Left colon (tissue), 2 donors: ENCODE measurements at places on chromosomes 11 and 22.

DNA sequence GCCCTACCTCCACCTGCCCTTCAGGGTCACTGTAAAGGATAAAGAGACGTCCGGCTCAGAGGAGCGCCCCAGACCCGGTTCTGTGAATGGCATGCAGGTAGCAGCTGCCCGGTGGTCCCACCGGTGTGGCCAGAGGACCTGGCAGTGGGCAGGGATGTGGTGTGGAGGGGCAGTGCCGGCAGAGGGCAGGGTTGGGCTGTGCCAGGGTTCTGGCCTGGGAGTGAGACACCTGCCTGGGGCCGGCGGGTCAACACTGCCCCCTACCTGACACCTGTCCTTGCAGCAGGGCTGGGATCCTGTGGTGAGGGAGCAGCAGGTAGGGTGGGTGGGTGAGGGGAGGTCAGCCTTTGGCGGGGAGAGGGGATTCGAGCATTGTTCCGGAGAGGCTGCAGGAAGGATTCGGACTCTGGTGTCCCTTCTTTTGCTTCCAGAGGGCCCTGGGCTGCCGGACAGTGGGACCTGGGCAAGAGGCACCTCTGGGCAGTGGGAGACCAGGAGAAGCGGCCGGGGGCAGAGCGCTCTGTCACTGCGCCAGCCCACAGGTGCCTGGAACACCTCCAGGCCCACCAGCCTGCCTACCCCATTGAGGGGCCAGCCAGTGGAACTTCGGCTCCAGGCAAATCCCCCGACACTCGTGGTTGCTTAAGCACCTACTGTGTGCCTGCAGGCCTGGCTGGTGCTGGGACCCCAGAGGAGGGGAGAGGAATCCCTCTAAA lies 1.6 kb upstream of the PHLDA2 start:
- peak; percentile 91 for DNase-seq

DNA sequence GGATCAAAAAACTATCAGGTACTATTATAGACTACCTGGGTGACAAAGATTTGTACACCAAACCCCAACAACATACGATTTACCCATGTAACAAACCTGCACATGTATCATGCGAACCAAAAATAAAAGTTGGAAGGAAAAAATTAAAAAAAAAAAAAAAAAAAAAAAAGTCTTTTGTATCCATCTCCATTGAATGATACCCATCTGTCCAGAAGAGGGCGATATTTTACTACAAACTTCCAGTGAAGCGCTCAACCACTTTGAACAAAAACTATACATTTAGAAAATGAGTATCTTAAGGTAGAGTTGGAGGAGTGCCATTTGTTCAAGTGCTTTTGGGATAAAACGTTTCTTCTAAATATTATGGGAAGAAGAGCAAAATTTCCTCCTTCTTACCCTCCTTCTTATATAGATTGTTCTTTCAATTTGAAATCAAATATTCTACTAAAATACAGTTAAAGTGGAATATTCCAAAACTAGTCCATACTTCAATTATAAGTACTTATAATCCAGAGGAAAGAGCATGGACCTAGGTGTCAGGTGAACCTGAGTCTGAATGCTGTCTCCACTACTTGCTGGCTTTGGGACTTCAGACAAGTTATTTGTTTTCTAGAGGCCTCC lies 23.3 kb downstream of the ARL14EP start:
- DNase-seq, result no peak

- peak; percentile 43 for DNase-seq
Observed at GRCh38 chr11:69504576-69505335, 23.3 kb downstream of the LINC01488 start.

- DNase-seq, result no peak
Observed at GRCh38 chr11:128491195-128491936, 96.0 kb downstream of the ETS1 start.

GRCh38 chr11:128732471-128733277 lies 38.8 kb downstream of the FLI1 start:
- no peak for DNase-seq

DNA sequence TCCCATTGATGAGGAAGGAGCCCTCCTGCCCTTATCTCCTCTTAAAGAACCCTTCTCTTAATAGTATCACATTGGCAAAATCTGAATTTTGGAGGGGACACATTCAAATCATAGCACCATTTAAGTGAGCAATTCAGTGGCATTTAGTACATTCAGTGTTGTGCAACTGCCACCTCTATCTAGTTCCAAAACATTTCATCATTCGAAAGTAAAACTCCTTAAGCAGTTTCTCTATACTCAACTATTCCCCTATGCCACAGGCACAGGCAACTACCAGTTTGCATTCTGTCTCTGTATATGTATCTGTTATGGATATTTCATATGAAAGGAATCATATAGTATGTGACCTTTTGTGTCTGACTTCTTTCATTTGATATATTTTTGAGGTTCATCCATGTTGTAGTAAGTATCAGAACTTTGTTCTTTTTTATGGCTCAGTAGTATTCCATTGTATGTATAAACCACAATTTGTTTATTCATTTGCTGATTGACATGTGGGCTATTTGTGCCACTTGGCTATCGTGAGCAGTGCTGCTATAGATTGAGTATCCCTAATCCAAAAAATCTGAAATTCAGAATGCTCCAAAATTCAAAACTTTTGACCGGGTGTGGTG lies 22.9 kb downstream of the FAR1 start:
- no peak for DNase-seq

- DNase-seq, result no peak
Observed at GRCh38 chr11:74256378-74257133, 54.9 kb downstream of the P4HA3 start.

GRCh38 chr22:31647523-31648320 lies 14.3 kb downstream of the PISD start:
- no peak for DNase-seq

DNA sequence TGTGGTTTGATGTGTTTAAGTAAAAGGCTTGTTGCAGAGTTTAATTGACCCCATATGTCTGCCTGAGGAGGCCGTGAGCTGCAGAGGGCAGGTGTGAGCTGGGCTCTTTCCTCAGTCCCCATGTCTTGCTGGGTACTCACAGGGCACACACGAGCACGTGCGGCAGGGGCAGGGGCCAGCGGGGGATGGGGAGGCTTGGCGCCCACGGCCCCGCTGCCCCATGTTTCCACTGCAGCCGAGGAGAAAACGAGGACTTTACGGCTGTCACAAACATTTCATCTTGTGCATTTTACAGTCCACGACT lies 24.7 kb upstream of the CCDC188 start:
- no peak for DNase-seq

- no peak for DNase-seq
Observed at GRCh38 chr11:47981667-47982404, 1.5 kb downstream of the PTPRJ start.

DNA sequence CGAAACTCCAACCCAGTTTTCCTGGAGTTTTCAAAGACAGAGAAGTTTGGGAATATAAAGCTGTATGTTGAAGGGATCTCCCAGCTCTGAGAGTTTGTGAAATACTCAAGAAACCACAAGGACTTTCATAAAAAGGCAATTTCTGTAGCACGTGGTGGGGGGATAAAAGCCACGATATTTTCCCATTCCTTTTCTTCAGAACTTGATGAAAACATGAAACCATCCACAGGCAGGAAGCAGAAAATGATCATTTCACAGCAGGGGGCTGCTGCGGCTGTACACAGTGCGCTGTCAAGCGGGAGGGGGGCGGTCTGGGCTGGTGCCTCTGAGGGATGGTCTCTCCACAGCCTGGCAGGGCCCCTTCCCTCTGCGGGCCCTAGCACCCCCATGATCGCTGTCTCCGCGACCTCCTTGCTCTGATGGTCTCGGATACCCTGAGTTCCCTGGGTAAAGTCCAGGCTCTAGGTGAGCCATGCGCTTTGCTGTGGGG lies 423.2 kb downstream of the MN1 start:
- no peak for DNase-seq

DNA sequence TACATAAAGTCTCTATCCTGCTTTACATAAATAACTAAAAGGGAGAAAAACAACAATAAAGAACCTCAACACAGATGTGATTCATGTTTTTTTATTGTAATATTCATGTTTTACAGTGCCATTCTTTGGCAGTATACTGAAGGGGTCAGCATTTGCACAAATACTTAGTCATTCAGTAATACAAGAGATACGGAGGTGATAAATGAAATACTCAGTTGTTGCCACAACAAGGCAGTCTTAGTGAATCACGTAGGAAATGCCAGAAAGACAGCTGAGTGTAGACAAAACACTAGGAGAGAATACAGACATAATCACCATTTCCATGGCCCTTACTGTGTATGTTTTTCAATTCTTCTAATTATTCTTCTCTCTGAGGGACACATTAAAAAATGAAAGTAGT lies 910.4 kb downstream of the METTL15 start:
- DNase-seq, result no peak

DNA sequence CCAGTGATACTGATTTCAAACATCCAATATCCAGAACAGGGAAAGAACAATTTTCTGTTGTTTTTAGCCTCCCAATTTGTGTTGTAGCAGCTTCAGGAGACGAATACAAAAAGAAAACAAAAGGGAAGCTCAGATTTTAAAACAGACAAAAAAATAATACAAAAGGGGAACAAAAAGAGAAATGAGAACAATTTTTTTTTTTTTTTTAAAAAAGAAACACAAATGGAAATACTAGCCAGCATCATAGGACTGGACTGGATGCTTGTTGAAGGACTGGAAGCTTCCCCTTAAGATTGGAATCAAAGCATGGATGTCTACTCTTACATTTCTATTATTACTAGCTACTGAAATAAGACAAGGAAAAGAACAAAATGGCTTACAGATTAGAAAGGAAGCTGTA lies 46.5 kb upstream of the SORL1 start:
- DNase-seq, result no peak

- DNase-seq, result no peak
Observed at GRCh38 chr11:118524757-118525470, 2.4 kb upstream of the TTC36 start.

GRCh38 chr22:46390652-46391301 lies 55.3 kb downstream of the TRMU start:
- DNase-seq, result no peak

- DNase-seq, result no peak
Observed at GRCh38 chr11:66310324-66310723, 6.5 kb downstream of the CD248 start.

GRCh38 chr11:16818284-16818683 lies 79.8 kb downstream of the C11orf58 start:
- DNase-seq, result no peak
